CD4-positive, alpha-beta T cell treated with Interferon gamma for 1 hour (primary cell): ENCODE measurements at places on chromosomes 5 and 9.

DNA sequence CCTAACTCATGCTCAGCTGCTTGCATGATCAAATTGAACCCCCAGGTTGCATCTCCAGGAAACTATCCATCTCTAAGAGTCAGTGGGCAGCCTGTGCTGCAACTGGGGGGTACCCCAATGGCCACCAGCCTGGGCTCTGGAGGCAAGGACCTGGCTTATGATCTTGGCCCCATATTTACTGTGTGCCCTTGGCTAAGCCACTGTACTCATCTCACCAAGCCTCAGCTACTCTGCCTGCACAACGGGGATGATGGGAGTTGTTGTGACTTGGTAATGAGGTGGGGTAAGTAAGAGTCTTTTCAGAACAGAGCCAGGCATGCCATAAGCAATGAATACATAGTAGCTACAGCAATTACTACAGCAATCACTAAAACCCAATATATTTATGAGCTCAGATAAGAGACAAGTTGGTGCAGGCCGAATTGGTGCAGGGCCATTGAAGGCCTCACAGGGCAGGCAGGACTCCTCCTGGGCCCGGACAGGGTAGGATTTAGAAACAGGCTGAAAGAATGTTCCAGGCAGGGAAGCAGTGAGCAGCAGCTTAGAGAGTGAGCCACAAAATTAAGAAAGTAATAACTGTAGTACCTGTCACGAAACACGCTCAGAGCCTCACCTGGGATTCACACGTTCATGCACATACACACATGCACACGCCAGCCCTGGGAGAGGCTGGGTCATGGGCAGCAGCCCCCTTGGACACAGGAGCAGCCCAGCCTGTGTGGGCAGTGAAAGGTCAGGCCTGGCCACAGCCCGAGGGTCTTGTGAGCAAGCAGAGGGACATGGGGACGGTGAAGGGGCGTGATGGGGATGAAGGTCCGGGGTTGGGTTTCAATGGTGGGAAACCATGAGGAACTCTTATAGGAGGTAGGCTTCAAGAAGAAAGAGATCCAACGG, 74.1 kb downstream of the PAX5 start:
- no peak for DNase-seq

DNA sequence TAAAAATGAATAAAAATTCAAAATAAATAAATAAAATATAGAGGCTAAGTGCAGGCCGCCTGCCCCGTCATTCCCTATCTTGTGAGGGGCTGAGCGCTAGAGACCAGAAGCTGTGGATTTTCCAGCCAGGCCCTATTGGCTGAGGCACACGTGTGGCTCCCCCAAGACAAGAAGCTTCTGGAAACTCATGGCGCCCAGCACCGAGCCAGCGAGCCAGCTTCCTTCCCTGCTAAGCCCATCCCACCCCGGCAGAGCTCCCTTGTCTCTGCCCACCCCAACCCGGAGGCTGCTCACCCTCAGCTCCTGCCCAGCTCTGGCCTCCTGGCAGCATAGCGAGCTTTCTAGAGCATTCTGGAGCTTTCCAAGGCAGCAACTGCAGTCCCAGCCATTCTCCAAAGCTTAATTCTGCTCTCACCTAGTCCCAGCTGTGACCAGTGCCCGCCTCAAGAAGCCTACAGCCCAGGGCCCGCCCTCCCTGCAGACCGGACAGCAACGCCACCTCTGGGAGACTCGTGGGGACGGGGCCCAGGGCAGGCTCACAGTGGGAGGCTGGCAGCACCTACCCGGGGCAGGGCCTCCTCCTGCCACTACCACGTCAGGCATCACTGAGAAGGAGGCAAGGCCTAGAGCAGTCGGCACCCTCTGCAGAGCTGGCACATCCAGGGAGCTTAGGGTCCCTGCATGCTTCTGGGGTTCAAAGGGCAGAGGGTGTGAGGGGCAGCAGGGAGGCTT, 23.2 kb upstream of the TMEM250 start:
- no peak for DNase-seq

- DNase-seq = no peak
Observed at GRCh38 chr9:26677965-26678706, 214.5 kb downstream of the CAAP1 start.

DNA sequence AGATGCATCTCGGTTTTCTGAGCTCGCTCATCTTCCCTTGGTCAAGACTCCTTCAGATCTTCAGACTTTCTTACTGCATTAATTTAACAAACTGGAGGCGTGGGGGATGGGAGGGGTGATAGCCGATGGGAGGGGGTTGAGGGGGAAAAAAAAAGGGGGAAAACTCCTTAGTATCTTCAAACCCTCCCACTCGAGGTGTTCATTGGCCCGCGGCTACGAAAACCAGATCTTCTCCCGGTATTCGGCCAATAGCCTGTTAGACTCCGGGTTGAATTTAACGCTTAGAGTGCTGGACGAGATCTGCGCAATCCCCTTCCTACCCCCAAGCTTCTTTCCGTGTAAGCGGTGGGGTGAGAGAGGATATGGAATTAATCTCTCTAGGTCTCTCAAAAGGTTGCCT, 689 bp upstream of the GLRA1 start:
- DNase-seq = no peak

GRCh38 chr9:76580820-76581219, 121.8 kb downstream of the GCNT1 start:
- DNase-seq = no peak

GRCh38 chr5:56358046-56358445, 124.9 kb upstream of the ANKRD55 start:
- DNase-seq = no peak

DNA sequence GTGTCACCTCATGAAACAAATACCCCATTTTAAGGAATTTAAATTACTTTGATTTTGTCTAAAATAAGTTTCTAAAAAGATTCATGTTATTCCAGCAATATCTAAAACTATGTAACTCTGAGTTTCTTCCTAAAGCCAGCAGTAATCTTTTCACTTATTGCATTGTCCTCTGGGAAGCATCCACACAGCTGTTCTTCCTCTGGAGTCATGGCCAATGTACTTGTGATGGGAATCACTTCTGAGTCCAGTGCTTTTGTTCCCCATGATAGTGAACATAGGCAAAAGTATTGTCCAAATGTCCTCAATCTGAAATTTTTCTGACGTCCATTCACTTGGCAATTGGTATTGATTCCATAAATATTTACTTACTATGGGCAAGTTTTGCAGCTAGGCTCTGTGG, 125.0 kb downstream of the STARD4 start:
- no peak for DNase-seq

GRCh38 chr9:94627287-94627686, 12.0 kb downstream of the FBP1 start:
- no peak for DNase-seq

DNA sequence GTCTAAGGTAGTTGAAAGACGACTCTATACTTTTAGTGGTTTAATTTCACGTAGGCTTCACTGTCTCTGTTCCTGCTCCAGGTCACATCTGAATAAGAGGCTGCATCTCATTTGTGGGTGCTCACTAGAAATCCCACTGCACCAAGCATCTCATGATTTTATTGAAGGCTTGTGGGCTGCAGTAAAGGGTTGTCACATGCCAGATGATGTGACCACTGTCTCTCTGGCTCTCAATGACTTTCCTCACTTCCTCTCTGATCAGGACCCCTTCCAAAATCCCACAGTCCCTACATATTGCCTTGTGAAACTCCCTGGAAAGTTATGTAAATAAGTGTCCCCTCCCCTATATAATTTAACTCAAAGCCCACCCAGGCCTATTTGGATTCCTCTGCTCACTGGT, 8.9 kb upstream of the ZCCHC10 start:
- no peak for DNase-seq

DNA sequence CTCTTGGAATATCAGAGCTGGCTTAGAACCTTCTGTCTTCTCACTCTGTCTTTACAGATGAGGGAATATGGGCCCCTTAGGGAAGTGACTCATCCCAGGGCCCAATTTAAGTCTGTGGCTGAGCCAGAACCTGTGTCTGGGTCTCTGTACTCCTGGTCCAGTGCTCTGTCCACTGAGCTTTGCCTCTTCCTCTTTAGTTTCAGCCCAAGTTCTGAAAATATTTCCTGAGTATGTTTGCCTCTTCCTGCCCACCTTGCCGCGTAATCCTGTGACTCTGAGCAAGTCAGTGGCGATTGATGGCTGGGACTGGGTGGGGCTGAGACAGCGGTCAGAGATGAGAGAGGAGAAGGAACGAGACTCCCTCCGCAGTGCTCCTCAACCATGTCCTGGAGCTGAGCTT, 7.8 kb downstream of the IER5L start:
- DNase-seq = no peak

DNA sequence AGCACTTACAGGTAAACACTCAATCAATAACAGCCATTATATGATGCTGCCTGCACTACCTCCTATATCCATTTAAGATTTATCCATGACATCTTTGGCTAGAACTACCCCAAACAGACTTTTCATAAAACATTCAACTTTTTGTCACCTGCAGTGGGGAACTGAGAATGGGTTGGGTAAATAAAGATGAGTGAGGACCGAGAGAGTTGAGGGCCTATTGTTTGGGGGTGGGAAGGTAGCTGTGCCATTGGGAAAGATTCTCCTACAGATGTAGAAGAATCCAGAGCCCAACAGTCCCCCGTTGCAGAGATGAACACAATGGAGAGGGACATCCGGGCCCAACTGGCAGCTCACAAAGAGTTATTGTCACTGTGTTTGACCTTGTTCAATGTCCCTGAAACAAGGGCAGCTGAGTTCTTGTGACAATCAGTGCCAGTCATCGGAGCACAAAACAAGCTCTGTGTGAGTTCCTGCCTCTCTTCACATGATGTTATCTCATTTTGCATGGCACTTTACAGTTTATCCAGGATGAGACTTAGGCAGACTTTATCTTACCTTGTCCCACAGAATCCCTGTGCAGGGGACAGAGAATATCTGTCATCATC, 11.5 kb upstream of the SLC31A2 start:
- no peak for DNase-seq

- DNase-seq = no peak
Observed at GRCh38 chr9:124309667-124310084, 51.9 kb downstream of the NEK6 start.

DNA sequence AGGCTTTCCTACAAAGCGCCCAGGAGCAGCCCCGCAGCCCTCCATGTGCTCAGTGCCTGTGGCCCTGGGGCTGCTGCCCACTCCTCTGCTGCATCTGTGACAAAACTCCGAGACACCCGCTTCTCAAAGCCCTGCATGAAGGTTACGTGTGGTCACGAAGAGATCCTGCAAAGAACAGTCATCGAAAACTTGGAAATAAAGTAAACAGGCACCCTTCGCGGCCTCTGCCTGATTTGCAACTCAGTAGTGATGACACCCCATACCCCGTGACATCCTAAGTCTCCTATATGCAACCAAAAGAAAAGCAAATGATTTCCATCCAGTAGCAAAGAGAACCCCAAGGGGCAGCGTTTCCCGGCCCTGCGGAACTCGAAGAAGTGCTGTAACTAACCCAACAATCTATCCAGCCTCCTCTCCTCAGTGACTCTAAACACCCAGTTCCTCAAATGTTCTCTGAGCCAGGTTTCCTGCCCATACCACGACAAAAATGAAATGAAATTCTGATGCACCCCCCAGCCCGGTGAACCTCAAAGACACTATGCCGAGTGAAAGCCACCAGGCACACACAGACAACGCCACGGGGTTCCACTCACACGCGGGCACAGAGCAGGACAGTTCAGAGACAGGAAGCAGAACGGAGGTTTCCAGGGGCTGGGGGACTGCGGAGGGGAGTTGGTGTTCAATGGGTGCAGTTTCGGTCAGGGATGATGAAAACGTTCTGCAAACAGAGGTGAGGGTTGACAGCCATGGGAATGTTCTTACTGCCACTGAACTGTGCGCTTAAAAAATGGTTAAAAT, 19.0 kb downstream of the NACC2 start:
- DNase-seq = peak; percentile 48

DNA sequence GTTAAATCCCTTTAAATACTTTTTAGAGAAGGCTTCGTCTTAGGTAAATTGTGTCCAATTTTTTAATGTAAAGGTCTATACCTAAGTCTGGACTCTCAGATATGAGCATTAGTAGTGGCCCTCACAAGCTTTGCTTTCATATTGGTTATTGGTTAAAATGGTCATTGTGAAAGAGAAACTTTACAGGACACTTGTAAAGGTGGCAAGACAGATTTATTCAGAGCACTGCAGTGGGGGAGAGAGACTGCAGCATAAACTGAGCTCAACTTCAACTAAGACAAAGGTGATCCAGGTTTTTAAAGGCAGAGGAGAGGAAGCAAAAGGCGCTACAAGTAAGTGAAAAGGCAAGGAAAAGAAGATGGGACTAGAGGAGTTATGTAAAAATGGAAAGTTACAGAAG, 157.7 kb downstream of the PARP8 start:
- DNase-seq = no peak

DNA sequence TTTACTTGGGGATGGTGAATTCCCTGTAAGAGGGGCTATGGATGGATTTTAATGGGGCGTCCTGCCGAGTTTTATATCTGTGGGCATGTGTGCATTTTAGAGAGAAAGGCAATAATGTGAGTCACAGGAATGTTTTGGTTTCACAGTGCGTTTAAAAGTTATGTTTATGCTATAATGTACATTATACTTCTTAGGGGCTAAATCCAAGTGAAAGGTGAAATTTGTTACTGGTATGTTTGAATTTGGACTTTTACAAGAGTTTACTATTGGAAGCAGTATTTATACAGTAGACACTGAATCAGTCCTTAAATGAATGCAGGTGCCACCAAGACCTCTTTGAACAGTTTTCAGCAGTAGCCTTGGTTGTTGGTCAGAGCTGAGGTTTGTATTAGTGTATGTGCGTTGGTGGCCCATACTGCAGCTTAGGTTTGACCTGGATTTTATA, 5.6 kb downstream of the JMY start:
- no peak for DNase-seq

DNA sequence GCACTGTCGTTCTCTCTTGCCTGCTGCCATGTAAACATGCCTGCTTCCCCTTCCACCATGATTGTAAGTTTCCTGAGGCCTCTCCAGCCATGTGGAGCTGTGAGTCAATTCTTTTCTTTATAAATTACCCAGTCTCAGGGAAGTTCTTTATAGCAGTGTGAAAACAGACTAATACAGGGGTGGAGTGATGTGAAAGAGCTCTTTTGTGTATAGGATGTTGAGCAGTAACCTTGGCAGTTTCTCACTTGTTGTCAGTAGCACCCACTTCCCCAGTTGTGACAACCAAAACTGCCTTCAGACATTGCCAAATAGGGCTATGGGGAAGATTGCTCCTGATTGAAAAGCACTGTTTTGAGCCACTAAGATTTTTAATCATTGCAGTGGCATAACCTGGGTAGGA, 552.2 kb upstream of the ZNF462 start:
- DNase-seq = no peak
